Activated T-cell treated with anti-CD3 and anti-CD28 coated beads for 4 hours (primary cell): ENCODE measurements at places on chromosomes 6 and 20.

DNA sequence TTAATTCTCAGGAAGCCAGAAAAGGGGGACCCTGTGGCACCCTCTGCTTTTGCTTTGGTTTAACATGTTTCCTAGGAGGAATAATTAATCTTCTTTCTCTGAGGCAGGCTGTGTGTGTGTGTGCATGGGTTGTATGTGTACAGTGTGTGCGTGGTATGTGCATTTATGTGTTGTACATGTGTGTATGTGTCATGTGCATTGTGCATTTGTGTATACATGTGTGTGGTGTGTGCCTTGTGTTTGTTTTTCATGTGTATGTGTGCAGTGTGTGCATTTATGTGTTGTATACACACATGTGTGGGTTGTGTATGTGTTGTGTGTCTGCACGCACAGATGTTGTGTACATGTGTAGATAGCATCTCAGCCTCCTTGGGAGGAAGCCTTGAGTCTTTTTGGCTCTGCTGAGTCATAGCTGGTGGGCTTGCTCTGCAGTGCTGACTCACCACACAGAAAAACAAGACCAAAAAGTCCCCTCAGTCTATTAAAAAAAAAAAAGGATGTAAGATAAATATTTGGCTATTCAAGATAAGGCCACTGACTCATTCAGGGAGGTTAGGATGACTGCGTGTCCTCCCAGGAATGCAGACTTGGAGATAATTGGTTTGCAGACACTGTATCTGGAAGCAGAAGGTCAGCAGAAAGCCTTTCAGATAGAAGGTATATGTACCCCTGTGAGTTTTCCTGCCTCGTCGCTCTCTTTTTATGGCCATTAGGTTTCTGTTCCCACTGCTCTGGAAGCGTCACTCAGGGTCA, 58.6 kb downstream of the SYNJ2 start:
- no peak for DNase-seq

- DNase-seq = no peak
These were observed 7.7 kb upstream of the TTLL2 start for GRCh38 chr6:167317172-167317571.

GRCh38 chr20:47529840-47530239, 28.2 kb downstream of the NCOA3 start:
- no peak for DNase-seq

GRCh38 chr6:96675597-96675996, 112.7 kb downstream of the FHL5 start:
- DNase-seq = no peak

- DNase-seq = no peak
These were observed 39.6 kb upstream of the MLN start for GRCh38 chr6:33843131-33844121.

DNA sequence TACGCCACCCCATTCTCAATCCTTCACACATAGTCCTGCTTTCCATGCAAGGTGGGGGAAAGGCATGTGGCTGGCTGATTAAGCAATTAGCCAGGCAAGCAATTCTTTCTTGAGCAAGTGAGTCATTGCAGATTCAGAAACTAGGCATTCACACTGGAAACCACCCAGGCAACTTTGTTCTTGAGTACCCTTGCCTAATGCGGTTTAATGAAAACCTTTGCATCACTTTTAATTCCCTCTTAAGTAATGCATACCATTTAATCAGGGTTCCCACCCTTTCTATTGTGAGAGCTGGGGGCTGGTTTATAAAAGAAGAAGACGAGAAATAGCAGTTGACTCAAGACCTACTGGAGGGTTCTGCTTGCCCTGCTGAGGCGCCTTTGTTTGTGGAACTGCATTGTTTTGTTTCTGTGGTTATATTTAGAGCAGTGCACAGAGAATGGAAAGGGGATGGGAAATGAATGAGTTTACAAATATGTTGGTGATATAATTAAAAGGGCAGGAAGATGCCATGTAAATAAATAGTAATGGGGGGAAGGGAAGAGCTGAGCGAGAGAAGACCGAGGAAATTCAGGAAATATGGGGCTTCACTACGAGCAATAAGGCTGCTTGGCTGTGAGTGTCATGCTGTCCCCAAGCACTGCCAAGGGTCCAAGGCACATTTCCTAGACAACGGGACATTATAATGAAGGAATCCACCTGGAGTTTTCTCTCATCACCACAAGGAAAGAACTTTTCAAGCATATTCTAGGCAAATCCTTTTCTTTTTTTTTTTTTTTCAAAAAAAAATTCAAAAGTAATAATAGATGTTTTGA, 48.8 kb upstream of the TSHZ2 start:
- DNase-seq = no peak
